Large intestine (tissue), 12 donors: ENCODE measurements at places on chromosomes 2 and 18.

- no peak for DNase-seq
- no peak overlapping the region for H3K27ac ChIP-seq
- no peaks in the 10 kb centered on the region for H3K36me3 ChIP-seq
- no peaks in the 10 kb centered on the region for H3K4me1 ChIP-seq
- H3K27me3 ChIP-seq: no peaks in the 10 kb centered on the region
- no peak overlapping the region for H3K4me3 ChIP-seq
Observed at GRCh38 chr2:160522951-160523710, 29.5 kb upstream of the RBMS1 start.

DNA sequence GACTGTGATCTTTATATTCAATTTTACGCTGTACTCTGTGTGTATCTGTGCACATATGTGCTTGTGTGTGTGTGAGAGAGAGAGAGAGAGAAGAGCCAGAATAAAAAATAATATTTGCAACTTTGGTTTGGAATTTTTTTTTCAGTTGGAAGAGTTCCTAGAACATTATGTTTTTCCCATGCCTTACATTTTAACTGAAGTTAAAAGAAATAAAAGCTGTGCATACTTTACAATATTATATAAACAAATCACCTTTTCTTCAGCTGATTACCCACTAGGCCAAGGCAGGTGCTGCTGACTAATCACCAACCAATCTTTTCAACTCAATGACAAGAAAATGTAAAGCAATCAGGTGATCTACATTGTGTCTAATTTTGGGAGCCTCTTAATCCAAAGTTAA lies 366.3 kb downstream of the NYAP2 start:
- no peak overlapping the region for H3K27ac ChIP-seq
- no peaks in the 10 kb centered on the region for H3K36me3 ChIP-seq
- no peaks in the 10 kb centered on the region for H3K4me1 ChIP-seq
- no peak for DNase-seq
- no peaks in the 10 kb centered on the region for H3K27me3 ChIP-seq

- H3K4me3 ChIP-seq: peak within 1 kb of the TSS; percentile 93
- peak within 1 kb of the TSS; percentile 95 for H3K27ac ChIP-seq
- DNase-seq: peak; percentile 83
- peaks cover 6% of the 10 kb centered on the region for H3K4me1 ChIP-seq
Observed at GRCh38 chr2:148021059-148021861, at the start of gene MBD5. TSS of gene MBD5 (plus strand) at chr2:148021091.

- no peak for DNase-seq
- no peak overlapping the region for H3K27ac ChIP-seq
- H3K4me3 ChIP-seq: no peak overlapping the region
- no peaks in the 10 kb centered on the region for H3K27me3 ChIP-seq
- H3K4me1 ChIP-seq: peaks cover 3% of the 10 kb centered on the region
- H3K36me3 ChIP-seq: no peaks in the 10 kb centered on the region
Observed at GRCh38 chr2:72676341-72677025, 149.3 kb downstream of the EXOC6B start.

DNA sequence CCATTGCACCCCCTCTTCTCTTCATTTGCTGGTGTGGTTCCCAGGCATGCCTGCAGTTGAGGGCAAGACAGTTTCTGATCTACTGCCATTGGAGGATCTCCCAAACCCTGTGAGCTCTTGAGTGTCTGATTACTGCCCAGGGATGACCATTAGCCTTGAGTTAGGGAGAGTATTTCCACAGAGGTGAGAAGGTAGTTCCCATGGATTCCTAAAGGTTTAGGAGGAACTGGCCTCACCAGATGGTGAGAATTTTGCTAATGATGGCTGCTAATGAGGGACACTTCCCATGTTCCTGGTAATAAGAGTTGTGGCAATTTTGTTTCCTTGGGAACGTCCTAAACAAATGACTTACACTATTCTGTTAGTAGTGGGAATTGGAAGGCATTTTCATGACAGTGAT lies 42.5 kb downstream of the PTPRM start:
- no peak for DNase-seq
- H3K4me3 ChIP-seq: no peak overlapping the region
- no peak overlapping the region for H3K27ac ChIP-seq
